ENCODE measurements at places on chromosomes 5 and 9.
A peak's percentile ranks its signal among the peaks of the same experiment; 100 is the strongest.

DNA sequence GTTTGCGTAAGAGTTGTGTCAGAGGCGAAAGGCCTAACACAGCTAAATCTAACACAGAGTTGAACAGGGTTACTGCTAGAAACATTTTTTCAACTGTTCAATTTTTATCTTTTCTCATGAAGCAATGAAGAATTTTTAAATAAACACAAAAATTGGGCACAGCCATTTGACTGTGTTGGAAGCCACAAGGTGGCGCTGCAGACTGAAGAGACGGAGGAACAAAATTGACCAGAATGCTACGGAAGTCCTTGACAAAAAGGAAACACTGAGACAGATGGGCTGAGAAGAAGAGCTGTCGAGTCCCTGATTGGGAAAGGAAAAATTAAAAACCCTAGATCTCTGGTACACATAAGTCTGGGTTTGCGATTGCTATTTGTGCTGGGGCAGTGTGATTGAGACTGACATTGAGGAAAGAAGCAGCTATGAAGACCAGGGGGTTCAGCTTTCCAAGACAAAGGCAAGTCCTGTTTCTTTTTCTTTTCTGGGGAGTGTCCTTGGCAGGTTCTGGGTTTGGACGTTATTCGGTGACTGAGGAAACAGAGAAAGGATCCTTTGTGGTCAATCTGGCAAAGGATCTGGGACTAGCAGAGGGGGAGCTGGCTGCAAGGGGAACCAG, at the start of gene PCDHB9:
PCDHB9 (plus strand) TSS at position 265 of the 616 bp plus-strand sequence; CDS start at position 423, 158 bp downstream.
- H3K27me3 ChIP-seq = peaks cover 3% of the 10 kb centered on the region
- H3K4me3 ChIP-seq = peak within 1 kb of the TSS; percentile 27

DNA sequence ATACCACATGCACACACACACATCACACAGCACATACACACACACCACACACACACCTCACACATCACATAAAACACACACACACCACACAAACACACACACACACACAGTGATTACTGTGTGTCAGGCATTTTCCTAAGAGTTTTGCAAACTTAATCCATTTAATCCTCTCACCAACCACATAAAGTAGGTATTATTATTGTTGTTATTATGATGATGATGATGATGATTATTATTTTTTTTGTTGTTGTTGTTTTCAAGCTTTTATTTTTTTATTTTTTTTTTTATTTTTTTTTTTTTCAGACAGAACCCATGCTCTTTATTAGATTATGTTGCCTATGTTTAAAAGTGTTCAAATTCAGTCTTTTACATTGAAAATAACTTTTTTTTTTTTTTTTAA, 31.5 kb downstream of the JADE2 start:
- peaks cover 56% of the 10 kb centered on the region for H3K36me3 ChIP-seq
- peak overlapping the region; percentile 92 for H3K27ac ChIP-seq
- no peaks in the 10 kb centered on the region for H3K27me3 ChIP-seq

GRCh38 chr9:37747271-37747753, 6.3 kb upstream of the TRMT10B start:
- H3K36me3 ChIP-seq = no peaks in the 10 kb centered on the region
- H3K4me3 ChIP-seq = no peak overlapping the region
- H3K27me3 ChIP-seq = no peaks in the 10 kb centered on the region
- no peaks in the 10 kb centered on the region for H3K4me1 ChIP-seq

DNA sequence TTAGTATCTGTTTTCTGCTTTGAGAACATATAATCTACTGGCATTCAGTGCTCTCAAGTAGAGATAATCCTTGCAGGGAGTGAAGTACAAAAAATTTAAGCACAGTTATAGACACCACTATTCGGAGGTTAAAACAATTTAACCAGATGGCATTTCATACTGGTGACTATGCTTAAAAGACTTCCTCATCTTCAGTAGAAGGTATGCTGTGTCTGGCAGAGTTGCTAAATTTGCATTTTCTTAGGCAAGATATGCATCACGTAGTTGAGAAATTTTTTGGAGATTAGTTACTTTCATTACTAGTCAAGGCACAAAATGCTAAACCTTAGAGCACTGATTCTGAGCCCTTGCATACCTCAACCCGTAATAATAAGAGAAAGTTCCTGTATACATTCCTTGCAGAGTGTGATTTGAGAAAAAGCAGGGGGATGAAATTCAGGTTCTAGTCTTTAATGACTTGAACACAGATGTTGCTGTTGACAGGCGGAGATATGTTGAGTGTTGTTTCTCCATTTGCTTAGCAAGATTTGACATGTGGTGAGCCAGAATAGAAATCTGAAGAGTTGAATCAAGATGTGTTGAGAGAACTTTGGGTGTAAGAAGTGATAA, 70.8 kb upstream of the STARD4 start:
- H3K4me1 ChIP-seq = no peaks in the 10 kb centered on the region
- H3K27ac ChIP-seq = no peak overlapping the region
- no peak for DNase-seq
- peaks cover 3% of the 10 kb centered on the region for H3K27me3 ChIP-seq

DNA sequence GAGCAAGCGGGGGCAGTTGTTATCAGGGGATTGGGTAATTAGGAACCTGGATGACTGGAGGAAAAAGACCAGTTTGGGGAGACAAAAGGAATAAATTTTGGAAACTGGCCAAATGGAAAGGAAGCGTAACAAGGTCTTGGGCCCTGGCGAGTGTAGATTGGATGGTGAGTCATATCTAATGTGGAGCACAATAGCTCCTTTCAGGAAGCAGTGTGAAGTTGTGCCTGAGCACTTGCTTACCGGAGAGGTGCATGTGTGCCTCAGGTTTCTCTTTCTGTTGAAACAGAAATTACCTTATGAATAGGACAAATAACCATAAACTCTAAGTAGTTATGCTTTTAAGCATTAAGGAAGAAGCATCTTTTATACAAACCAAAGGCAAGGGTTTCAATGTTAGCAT, 176.4 kb downstream of the KIF4B start:
- H3K4me1 ChIP-seq = no peaks in the 10 kb centered on the region
- H3K27me3 ChIP-seq = no peaks in the 10 kb centered on the region
- no peak overlapping the region for H3K4me3 ChIP-seq
- no peaks in the 10 kb centered on the region for H3K36me3 ChIP-seq

- H3K4me3 ChIP-seq = no peak overlapping the region
- H3K27ac ChIP-seq = no peak overlapping the region
- DNase-seq = no peak
- H3K36me3 ChIP-seq = no peaks in the 10 kb centered on the region
Measured at GRCh38 chr5:157914151-157914788, 55.3 kb upstream of the CLINT1 start.

DNA sequence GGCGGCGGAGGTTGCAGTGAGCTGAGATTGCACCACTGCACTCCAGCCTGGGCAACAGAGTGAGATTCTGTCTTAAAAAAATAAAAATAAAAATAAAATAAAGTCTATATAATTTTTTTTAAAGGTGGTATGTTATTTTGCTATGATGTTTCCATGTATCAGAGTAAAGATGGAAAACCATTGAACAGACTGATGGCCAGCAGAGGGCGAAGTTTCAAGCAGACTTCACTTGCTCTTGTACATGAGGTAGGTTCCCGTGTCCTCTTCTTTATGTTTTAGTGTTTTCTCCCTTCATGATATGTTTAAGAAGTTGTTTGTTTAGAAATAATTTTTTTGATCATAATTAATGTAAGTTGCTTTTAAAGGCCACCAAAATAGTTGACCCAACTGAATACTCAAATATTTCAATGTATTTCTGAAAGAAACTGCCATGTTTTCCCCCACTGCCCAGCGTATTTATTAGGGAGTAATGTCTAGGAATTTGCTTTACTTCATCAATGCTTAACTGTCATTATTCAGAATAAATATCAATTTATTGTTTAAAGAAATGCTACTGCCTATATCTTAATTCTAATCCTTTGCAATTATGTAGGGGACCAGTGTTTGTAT, 146.4 kb downstream of the HACD4 start:
- no peak overlapping the region for H3K27ac ChIP-seq
- no peak overlapping the region for H3K4me3 ChIP-seq
- H3K27me3 ChIP-seq = no peaks in the 10 kb centered on the region
- H3K36me3 ChIP-seq = peaks cover 14% of the 10 kb centered on the region

DNA sequence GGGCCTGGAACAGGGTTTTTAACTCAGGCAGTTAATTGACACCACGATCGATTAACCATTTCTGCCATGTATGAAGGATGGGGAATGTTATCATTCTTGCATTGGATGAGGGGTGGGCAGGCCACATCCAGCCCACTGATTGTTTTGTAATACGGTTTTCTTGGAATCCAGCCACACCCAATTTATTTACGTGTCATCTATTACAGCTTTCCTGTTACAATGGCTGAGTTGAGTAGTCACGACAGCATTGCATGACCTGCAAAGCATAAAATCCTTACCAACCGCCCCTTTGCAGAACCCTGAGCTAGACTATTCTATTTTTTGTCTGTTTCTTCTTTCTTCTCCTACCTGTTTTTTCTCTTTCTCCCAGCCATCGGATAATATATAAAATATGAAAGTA, 122.0 kb upstream of the STC2 start:
- no peaks in the 10 kb centered on the region for H3K27me3 ChIP-seq
- no peak for DNase-seq
- no peak overlapping the region for H3K4me3 ChIP-seq
- no peaks in the 10 kb centered on the region for H3K36me3 ChIP-seq
- no peaks in the 10 kb centered on the region for H3K4me1 ChIP-seq

DNA sequence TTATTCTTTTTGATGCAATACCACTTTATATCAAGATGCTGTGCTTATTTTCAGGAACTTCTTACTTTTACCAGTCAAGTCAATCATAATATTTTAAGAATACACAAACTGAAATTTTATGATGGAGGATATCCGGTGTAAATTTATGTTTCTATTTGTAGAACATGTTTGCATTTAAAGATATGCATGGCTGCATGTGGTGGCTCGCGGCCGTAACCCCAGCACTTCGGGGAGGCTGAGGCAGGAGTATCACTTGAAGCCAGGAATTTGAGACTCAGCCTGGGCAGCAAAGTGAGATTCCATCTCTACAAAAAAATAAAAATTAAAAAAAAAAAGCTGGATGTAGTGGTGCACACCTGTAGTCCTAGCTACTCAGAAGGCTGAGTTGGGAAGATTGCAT, 73.5 kb upstream of the ALDH1A1 start:
- no peaks in the 10 kb centered on the region for H3K27me3 ChIP-seq
- H3K4me1 ChIP-seq = no peaks in the 10 kb centered on the region
- H3K27ac ChIP-seq = no peak overlapping the region
- no peak for DNase-seq
- no peaks in the 10 kb centered on the region for H3K36me3 ChIP-seq
